ENCODE measurements at places on chromosomes 2 and 18. TPM values are rescaled to one million over a fixed set of nuclear protein-coding genes. Genes with fewer than 3 reads are reported as not detected.

ST6GAL2 gene
- 21.8 TPM for polyA plus RNA-seq

KCNG3 gene
- polyA plus RNA-seq: 1.1 TPM

SDC1 gene
- polyA plus RNA-seq: 14.9 TPM

AAK1 gene
- 26.7 TPM for polyA plus RNA-seq

IL1R2 gene
- polyA plus RNA-seq: not detected

TDRD15 gene
- polyA plus RNA-seq: not detected

CD8A gene
- 1.5 TPM for polyA plus RNA-seq

AGXT gene
- not detected for polyA plus RNA-seq

TMEM178A gene
- 32.4 TPM for polyA plus RNA-seq

TFPI gene
- 0.51 TPM for polyA plus RNA-seq

LYPD1 gene
- polyA plus RNA-seq: 104 TPM

MXD1 gene
- 16.4 TPM for polyA plus RNA-seq

DLGAP1 gene
- 4.5 TPM for polyA plus RNA-seq

DSEL gene
- 33.6 TPM for polyA plus RNA-seq

SGPP2 gene
- polyA plus RNA-seq: 0.30 TPM

CDKL4 gene
- not detected for polyA plus RNA-seq

PTPN2 gene
- 45.7 TPM for polyA plus RNA-seq

SERPINB7 gene
- polyA plus RNA-seq: not detected

GAREM1 gene
- 1.3 TPM for polyA plus RNA-seq

CAPN14 gene
- polyA plus RNA-seq: 3.0 TPM

TRAK2 gene
- polyA plus RNA-seq: 19.6 TPM

IL36A gene
- polyA plus RNA-seq: not detected

CNDP2 gene
- 29.0 TPM for polyA plus RNA-seq

SPHKAP gene
- polyA plus RNA-seq: 1.7 TPM

UCN gene
- polyA plus RNA-seq: 3.1 TPM

NPPC gene
- 21.5 TPM for polyA plus RNA-seq

SLC5A6 gene
- 98.4 TPM for polyA plus RNA-seq

POMC gene
- not detected for polyA plus RNA-seq

SPR gene
- 0.98 TPM for polyA plus RNA-seq

ATOH8 gene
- polyA plus RNA-seq: 0.92 TPM

MAP4K4 gene
- polyA plus RNA-seq: 125 TPM

All from neural cell (in vitro differentiated cells).